ENCODE measurements at places on chromosomes 1 and 21.

DNA sequence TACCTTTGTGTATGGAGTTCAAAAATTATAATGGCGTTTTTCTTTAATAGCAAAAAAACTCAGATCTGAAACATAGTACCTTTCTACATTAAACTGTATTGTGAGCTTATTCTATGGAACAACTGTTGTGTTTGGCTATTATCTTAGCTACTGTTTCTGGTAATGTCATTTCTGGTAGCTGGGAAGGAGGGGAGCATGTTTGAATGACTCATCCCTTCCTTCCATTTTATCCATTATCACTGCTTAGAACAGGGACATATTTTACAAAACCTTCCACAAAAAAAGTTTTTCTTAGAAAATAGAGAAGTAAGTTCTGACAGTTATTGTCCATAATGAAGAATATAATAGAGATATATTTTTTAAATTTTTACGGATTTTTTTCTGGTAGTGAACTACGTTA lies 128.3 kb downstream of the NRDC start:
- DNase-seq, result no peak

DNA sequence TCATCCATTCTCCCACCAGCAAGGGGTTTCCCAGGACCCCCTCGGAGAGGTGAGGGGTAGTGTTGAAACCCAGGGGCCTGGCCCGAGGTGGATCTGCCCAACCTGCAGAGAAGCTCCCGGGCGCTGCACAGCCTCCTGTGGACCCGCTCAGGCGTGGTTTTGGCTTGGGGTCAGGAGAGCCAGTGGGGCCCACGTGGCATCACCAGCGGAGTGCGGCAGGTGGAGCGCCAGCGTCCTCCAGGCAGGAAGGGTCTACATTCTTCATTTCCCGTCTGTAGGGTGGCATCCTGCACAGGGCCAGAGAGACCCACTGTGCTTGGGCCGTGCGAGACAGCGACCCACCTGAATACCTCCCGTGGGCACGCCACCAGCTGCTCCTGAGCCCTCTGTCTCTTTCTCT lies 135.2 kb downstream of the NPHP4 start:
- no peak for DNase-seq

GRCh38 chr1:72567521-72567920 lies 285.2 kb upstream of the NEGR1 start:
- DNase-seq, result no peak

- peak; percentile 25 for DNase-seq
These were observed 213.1 kb downstream of the RERE start for GRCh38 chr1:8604041-8604945.

GRCh38 chr1:226633541-226634165 lies 85.1 kb downstream of the STUM start:
- DNase-seq, result no peak

DNA sequence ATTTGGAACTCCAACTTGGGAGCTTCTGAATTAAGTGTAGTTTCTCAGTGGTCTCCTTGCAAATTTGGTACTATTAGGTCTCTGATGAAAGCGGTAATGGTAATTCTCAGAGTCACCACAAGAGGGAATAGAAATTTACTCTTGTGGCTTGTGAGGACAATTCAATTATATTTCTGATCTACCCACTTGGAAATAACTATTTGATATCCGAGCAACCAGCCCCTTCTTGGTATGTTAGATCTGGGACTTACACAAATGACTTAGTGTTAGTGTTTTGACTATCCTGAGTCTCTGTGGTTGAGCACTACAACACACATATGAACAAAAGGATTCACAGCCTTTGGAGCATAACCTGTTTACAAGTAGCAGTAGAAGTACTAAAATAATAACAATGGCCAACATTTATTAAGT lies 68.1 kb downstream of the RPS6KA1 start:
- DNase-seq, result no peak

DNA sequence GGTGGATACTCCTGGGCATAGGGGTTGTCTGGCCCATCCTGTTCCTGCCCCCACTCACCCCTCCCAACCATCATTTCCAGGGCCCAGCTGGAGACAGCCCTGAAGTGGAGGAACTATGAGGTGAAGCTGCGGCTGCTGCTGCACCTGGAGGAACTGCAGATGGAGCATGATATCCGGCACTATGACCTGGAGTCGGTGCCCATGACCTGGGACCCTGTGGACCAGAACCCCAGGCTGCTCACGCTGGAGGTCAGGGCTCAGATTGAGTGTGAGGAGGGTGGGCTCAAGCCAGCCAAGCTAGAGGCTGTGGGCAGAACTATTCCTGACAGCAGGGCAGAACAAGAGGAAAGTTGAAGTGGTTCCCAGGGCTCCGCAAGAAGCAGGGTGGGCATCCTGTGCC lies 14.2 kb downstream of the RHOC start:
- no peak for DNase-seq

GRCh38 chr1:232226197-232226712 lies 403.7 kb downstream of the SIPA1L2 start:
- no peak for DNase-seq

DNA sequence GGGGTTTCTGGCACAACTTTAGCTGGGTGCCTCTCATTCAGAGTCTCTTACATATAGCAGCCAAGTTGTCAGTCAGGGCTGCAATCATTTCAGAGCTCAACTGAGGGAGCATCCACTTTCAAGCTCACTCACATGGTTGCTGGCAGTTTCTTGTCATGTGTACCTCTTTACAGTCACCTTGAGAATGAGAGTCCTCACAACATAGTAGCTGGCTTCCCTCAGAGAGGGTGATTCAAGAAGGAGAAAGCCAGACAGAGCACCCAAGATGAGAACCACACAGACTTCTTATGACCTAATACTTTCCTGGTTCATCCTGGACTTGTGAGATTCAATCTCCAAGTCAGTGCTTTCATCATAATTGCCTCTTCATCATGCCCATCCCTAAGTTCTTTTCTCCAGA lies 57.2 kb downstream of the DPT start:
- no peak for DNase-seq

DNA sequence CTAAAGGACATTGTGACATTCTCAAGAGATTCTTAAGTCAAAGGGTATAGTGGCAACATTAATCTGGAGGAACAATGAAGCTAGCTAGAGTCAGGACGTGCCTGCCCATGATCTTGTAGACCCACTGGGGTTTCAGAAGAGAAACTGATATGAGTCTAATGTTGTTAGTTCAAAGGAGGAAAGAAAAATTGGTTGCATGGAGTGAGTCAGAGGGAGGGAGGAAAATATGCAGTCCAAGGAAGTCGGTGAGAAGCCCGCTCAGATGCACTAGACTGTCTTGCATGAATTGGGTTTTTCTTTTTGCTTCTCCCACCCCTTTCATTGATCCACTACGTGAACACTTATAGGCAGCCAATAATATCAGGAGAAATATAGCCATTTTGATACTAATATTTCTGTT lies 53.8 kb upstream of the SYT14 start:
- DNase-seq, result no peak

GRCh38 chr1:201641524-201642253 lies 102.8 kb downstream of the NAV1 start:
- no peak for DNase-seq

DNA sequence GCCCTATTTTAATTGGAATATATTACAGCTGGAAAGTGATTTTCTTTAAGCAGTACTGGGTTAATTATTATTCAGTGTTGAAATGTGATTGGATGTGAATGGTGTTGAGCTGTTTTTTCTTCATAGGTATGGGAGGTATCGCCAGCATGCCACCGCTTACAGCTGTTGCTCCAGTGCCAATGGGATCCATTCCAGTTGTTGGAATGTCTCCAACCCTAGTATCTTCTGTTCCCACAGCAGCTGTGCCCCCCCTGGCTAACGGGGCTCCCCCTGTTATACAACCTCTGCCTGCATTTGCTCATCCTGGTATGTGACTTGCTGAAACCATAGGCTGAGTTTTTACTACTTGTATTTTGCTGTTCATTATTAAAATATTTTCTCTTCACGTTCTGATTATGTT lies 107.7 kb downstream of the ITSN1 start:
- DNase-seq, result no peak

DNA sequence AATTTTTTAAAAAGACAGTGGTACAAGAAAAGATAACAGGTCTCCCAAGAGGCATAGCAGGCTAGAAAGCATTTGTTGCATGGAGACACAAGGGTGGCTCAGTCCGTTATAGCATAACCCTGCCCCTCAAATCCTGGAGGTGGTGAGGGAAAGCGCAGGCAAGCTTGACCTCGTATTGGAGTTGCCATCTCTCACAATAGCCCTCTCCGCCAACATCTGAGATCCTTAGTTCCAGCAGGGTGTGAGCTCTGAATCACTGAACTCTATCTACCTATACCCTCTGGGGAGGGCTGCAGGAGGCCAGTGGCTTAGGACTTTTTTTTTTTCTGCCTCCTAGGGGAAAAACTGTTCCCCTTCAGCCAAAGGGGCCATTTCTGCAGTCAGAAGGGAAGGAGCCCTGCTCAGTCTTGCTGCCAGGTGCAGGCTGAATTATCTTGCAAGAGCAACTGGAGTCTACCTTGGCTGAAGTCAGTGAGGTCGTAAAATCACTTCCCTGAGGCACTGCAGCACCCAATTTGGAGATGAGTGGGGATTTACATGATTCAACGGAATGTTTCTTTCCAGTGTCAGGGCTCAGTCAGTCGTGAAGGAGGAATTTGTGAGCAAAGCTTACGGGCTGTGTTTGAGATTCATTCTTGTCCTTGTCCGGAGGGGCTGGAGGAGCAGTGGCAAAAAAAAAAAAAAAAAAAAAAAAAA lies 17.2 kb upstream of the C8A start:
- DNase-seq, result no peak

DNA sequence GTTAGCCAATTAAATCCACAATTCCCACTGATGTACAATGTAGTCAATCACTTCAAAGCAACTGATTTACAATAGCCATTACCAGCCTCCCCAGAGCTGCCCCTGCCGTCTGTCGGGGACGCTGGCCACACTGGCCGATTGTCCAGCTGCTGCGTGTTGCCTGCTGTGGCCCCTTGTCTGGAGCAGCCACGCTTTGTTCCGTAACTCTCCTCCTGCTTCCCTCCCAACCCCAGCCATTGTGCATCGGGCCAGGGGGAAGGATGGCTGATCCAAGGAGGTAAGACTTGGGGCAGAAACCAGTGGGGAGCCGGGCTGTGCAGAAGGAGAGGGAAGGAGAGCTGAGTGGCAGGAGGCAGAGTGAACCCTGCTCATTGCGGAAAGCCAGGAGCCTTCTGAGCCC lies 83.6 kb upstream of the LYST start:
- DNase-seq, result no peak

DNA sequence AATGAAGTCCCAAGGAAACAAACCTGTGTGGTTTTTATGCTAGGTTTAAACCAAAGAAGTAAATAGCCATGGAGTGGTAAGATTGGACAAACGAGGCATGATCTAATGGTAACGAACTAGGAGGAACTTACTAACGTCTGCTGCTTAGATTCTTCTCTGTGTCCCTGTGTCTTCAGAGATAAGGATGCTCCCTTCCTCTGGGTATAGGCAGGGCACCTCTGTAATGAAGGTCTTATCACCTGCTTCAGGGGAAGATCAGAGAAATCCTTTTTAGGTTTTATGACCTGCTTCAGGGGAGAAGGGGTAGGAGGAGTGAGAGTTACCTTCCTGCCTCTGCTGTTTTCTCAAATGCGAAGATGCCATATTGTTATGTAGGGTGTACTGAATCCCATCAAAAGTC lies 214.9 kb upstream of the L1TD1 start:
- DNase-seq, result no peak

DNA sequence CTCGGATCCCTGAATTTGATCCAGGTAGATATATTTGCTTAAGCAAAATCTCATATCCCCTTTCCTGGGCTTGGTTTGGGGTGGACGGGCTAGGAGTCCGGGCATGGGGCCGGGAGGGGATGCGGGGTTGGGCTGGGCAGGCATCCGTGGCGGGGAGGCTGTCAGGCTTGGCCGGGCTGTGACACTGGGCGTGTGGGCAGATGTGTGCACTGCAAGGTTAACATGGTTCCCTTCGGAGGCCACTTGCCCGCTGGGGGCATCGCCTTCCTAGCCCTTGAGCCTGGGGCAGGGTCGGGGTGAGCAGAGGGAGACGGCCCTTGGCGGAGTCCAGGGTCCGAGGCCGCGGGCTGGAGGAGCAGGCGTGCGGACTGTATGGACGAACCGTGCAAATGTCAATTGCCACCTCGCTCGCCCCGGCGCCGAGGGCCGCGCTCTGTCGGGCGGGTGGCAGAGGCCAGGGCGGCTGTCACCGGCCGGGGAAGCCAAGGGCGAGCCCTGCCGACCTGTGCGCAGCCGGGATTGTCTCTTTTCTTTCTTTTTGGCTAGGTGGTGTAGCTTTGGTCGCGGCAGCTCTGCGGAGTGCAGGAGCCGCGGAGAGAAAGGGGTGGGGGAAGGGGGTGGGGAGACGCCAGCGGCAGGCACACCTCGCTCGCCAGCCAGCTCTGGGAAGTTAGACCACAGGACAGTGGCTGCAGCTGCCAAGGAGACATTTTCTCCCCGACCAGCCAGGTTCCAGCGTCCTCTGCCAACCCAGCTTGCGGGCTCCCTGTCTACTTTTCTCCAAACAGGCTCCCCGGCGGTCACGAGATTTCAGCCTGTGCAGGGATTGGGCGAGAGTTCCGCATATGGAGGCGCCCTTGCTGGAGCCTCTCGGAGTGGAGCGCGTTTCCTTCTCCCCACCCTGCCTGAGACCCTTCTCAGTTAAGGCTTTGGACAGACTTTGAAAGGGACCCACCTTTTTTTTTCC lies 1.3 kb downstream of the RCOR3 start:
- peak; percentile 62 for DNase-seq

GRCh38 chr1:161367684-161368400 lies at the start of gene CFAP126:
CFAP126 (minus strand) TSS chr1:161367876; CDS start chr1:161367868, 8 bp downstream.
- DNase-seq, result no peak

DNA sequence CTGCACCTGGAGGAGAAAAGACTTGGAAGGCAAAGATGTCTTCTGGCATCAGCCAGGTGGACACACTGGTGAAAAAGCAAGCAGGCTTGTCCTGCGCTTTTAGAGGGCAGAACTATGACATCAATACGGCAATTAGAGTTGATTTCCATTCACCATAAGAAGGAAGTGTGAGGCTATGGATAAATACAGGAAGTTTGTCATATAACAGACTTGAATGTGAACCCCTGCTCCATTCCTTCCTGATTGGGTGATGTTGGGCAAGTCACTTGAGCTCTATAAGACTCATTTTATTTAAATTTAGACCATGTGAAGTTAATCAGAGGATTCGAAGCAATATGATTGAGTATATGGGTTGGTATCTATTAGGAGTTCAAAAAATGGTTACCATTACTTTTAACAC lies 137.8 kb downstream of the PLPP3 start:
- no peak for DNase-seq

- DNase-seq, result no peak
These were observed 13.9 kb downstream of the RCAN3 start for GRCh38 chr1:24516506-24516905.

- DNase-seq, result no peak
These were observed 71.6 kb downstream of the COL24A1 start for GRCh38 chr1:86084998-86085397.

GRCh38 chr1:222618880-222619596 lies 1.1 kb downstream of the MIA3 start:
- no peak for DNase-seq
